Central memory CD4-positive, alpha-beta T cell (primary cell): ENCODE measurements at places on chromosomes 7 and 10.

DNA sequence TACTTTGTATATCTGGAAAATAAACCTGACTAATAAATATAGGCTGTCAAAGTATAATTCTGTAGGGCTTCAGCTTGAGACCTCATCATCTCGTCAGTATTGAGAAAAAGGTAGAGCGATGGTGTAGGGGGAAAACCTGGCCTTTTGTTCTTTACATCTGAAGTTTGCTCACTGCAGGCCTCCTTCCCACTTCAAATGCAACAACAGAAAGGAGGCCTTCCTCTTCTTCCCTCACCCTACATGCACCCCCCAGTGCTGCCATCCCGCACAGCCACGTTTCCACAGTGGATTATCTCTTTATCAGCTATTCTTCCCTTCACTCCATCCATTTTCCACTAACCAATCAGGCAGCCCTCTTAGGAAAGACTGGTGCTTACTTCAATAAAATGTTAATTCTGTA lies 112.3 kb downstream of the VTI1A start:
- DNase-seq, result no peak

DNA sequence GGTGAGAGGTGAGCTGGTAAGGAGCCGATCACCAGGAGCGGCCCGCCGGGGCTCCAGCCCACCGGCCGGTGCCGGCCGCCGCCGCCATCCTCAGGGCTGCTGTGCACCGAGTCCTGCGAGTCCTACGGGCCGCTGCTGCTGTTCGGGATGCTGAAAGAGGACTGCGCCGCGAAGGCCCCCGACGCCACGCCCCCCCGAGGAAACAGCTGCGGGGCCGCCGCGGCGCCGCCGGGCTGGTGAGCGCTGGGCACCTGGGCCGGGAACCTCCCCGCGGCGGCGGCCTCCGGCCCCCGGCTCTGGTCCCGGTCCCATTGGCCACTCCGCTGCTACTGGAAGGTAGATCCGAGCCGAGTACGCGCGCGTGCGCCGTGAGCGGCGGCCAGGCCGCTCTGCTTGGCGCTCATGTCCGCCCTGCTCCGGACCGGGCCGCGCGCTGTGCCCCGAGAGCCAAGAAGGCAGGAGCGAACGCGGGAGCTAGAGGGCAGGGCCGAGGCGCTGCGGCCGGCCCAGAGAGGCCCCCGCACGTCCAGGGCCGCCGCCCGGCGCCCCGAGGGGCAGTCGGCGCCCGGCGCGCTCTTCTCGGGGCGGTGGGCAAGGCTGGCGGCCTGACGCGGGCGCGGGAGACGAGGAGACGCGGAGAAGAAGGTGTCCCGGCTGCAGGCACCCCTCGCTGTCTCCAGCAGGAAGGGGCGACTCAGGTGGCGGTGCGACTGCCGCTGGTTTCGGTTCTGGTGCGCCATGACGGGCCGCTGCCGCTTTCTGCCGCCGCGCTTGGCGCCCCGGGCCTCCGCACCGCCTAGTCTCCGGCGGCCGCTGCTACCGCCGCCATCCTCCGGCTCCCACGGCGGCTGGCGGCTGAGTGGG lies 121.3 kb upstream of the WIPF3 start:
- peak; percentile 10 for DNase-seq

GRCh38 chr7:121530227-121531174 lies 134.4 kb upstream of the FAM3C start:
- DNase-seq, result no peak

GRCh38 chr10:97188261-97188711 lies 2.5 kb upstream of the SLIT1 start:
- no peak for DNase-seq

DNA sequence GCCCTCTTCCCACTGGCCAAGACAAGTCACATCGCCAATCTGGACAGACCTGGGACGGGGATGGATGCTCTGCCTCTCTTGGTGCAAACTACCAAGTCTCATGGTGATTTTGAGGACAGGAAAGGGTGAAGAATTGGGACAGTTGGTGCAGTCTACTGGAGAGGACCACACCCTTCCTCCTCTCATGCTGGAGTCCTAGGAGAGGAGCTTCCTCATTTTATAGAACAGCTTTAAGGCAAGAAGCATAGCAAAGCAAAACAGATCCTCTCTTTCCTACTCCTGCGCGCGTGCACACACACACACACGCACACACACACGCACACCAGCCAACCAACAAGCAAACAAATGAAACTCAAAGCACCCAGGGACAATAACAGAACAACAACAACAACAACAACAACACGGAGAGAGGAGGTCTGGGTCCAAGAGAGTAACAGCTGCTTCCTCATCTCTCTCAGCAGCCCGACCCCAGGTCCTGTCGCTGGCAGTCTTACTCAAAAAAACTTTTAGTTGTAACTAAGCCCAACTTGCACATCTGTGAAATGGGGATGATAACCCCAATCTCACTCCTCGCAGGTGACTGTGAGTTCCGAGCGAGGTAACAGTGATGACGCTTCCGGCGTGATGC lies 83.4 kb downstream of the TMEM178B start:
- DNase-seq, result no peak

GRCh38 chr10:23474626-23475025 lies 35.8 kb downstream of the OTUD1 start:
- DNase-seq, result no peak

- no peak for DNase-seq
These were observed 255.9 kb downstream of the DNAJB9 start for GRCh38 chr7:108825581-108825909.

DNA sequence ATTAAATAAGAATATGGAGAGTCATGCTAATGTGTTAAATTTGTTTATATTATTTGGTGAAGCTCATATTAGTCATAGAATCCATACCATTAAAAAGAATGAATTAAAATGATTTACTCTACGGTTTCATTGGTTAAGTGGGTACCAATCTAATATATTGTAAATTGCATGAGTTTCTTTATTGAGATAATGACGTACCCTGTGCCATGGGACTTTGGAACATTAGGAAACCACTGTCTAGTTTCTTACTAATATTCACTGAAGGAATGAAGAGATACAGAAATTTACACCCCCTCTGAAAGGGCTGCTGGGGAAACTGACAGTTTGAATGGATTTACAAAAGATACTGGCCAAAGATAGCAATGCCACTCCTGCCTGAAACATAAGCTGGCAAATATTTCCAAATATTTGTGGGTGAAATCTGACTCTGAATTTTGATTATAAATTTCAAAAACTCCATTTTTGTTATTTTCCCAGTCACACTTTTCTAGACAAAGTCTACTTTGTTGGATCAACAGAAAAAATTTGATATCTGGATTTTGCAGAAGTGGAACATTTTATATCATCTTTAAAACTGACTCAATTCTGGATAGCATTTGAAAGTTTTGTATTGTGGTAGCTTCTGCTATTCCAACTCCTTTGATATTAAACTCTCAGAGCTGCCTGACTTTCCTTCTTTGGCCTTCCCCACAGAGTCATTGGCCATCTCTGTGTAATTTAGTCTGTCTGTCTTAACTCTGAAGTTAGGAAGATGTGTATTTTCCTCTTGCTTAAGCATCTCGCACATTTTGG lies 22.3 kb downstream of the MDFIC start:
- DNase-seq, result no peak

DNA sequence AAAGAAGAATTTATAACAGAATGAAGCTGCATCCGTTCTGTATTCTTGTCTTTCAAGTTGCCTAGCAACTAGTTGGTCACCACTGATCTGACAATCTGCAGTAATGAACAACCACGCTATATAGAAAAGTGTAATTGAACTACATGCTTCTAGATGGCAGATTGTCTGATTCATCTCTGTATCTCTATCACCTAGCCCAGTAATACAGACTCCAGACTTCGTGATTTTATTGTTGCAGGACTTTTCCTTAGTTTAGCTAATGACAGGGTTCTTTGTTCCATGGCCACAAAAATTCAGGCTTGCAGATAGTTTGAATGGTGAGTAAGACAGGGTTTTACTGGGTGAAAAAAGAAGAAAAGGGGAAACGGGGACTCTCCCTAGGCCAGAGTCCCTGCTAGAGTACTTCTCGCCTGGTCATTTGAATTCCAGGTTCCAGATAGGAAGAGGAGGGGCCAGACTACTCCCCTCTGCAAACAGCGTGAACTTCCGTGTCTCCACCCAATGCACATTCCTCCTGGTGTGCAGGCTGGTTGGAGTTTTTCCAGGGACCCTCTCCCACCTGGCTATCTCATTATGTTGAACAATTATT lies 45.9 kb downstream of the COL1A2 start:
- no peak for DNase-seq

DNA sequence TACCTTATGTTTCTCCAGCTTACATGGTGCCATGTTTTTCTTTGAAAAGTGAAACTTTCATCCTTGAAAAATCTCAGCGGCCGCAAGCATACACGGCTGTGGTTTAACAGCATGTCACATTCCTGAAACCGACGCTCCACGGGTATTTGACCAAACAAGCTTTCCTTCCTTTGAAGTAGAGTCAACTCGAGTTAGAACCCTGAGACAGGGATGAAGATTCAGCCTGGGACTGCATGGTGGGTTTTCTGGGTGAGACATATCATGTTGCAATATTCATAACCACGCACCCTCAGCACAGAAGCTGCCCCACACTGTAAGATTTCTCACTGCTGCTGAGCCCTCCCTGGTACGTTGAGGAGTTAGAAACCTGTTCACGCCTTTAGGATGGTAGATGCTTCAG lies 8.1 kb downstream of the CYP26A1 start:
- no peak for DNase-seq
